ENCODE measurements at places on chromosomes 4 and X. TPM values are rescaled to one million over a fixed set of nuclear protein-coding genes. Genes with fewer than 3 reads are reported as not detected.

- H3K4me1 ChIP-seq: no peaks in the 10 kb centered on the region
- no peaks in the 10 kb centered on the region for H3K27me3 ChIP-seq
- H3K4me3 ChIP-seq: no peak overlapping the region
- H3K27ac ChIP-seq: no peak overlapping the region
- DNase-seq: no peak
- no peaks in the 10 kb centered on the region for H3K36me3 ChIP-seq
Measured at GRCh38 chr4:23938796-23939195, 48.9 kb upstream of the PPARGC1A start.

GRCh38 chrX:7093305-7093704 lies 54.2 kb upstream of the STS start:
- peaks cover 19% of the 10 kb centered on the region for H3K36me3 ChIP-seq
- no peak overlapping the region for H3K4me3 ChIP-seq
- no peak for DNase-seq
- H3K27me3 ChIP-seq: no peaks in the 10 kb centered on the region
- peaks cover 13% of the 10 kb centered on the region for H3K4me1 ChIP-seq

- peaks cover 89% of the 10 kb centered on the region for H3K27me3 ChIP-seq
- peak overlapping the region; percentile 94 for H3K4me3 ChIP-seq
- H3K27ac ChIP-seq: no peak overlapping the region
Measured at GRCh38 chr4:148443512-148444295, 1.5 kb upstream of the NR3C2 start.

FHIP1A gene
- total RNA-seq: not detected

GRCh38 chrX:34918856-34919255 lies 23.7 kb upstream of the FAM47B start:
- H3K4me1 ChIP-seq: no peaks in the 10 kb centered on the region
- H3K36me3 ChIP-seq: no peaks in the 10 kb centered on the region
- no peak overlapping the region for H3K4me3 ChIP-seq
- peak; percentile 2 for DNase-seq
- H3K27me3 ChIP-seq: no peaks in the 10 kb centered on the region

DNA sequence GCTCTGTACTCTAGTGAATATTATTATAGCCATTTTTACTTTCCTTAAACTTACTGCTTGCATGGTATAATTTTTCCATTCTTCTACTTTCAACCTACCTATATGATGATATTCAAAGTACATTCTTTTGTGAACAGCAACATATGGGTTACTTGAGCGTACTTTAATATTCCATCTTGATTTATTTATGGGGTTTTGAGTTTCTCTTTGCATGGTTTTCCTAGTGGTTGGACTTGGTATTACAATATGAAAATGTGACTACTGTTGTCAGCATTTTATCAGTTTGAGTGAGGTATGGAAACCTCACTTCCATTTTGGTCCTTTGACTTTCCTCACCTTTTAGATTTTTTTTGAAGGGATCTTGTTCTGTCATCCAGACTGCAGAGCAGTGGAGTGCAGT lies 35.9 kb downstream of the ADGRG4 start:
- DNase-seq: no peak
- H3K36me3 ChIP-seq: no peaks in the 10 kb centered on the region
- no peak overlapping the region for H3K27ac ChIP-seq
- H3K4me1 ChIP-seq: no peaks in the 10 kb centered on the region
- no peaks in the 10 kb centered on the region for H3K27me3 ChIP-seq
- H3K4me3 ChIP-seq: no peak overlapping the region

IL21 gene
- total RNA-seq: not detected

GRCh38 chr4:23741681-23742191 lies 148.1 kb downstream of the PPARGC1A start:
- no peak for DNase-seq
- H3K4me1 ChIP-seq: no peaks in the 10 kb centered on the region
- H3K27me3 ChIP-seq: no peaks in the 10 kb centered on the region
- H3K4me3 ChIP-seq: no peak overlapping the region
- H3K36me3 ChIP-seq: no peaks in the 10 kb centered on the region

CT45A6 gene
- total RNA-seq: not detected

DNA sequence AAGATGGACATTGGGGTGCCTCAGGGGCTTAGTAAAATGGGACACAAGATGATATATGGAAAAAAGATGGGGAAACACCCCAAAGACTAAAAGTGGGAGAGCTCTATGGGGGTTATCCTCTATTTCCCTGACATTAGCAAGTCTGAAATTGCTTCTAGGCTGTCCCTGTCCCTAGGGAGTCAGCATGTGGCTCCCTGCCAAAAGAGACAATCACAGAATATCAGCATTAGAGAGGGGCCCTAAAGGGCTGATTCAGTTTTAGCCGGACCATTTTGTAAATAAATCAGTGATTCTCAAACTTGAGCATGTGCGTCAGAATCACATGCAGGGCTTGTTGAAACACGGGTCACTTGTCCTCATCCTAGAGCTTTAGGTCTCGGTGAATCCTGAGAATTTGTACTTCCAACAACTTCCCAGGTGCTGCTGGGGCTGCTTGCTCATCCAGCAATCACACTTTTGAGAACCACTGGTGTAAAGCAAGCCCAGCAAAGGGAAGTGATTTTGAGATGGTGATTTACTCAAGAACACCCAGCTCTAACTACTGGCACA lies 165.3 kb upstream of the DGKK start:
- no peak overlapping the region for H3K4me3 ChIP-seq
- no peak for DNase-seq
- H3K27ac ChIP-seq: no peak overlapping the region
- H3K36me3 ChIP-seq: peaks cover 5% of the 10 kb centered on the region
- H3K27me3 ChIP-seq: no peaks in the 10 kb centered on the region

DNA sequence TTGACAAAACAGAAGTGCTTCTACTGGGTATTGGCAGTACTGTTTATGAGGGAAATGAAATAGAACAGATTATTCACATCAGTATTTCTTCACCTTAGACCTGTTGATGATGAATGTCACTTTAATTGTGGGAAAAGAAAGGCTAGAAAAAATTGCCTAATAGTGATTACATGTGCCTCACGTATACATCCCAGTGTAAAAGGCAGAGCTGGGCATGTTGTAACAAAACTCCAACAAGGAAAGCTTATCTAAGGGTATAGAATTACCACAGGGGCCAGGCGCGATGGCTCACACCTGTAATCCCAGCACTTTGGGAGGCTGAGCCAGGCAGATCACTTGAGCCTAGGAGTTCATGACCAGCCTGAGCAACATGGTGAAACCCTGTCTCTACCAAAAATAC lies 4.2 kb downstream of the PGM2 start:
- H3K4me3 ChIP-seq: no peak overlapping the region
- DNase-seq: no peak
- peaks cover 23% of the 10 kb centered on the region for H3K4me1 ChIP-seq
- H3K36me3 ChIP-seq: peaks cover 11% of the 10 kb centered on the region

DNA sequence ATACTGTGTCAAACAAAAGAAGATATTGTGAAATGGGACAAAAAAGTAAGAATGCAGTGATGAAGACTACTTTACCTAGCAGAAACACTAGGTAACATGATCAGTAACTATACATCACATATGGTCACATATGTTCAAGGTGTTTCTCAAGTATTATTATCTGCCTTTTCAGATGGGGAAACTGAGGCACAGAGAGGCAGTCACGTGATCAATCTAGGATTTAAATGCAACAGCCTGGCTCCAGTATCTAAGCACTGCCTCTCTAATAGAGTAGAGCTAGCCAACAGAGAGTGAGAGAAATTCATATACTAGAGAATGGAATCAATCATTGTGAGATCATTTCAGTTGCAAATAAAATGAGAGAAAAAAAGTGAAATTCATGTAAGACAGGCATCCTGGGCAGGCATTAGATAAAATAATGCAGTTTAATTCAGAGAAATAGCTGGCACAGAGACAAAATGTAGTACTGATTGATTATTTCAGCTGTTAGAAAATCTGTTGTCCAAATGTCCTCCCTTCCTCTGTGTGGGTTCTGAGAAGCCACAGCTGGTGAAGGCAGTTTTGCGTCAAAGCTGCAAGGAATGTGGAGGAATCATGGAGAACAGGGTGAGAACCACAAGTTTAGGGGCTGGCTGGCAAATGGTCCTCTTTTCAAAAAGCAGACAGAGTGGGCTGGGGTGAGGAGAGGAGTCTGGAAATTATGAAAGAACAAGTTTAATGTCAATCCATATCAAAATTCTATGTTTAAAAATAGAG lies 26.0 kb downstream of the SMIM43 start:
- H3K4me1 ChIP-seq: no peaks in the 10 kb centered on the region
- H3K4me3 ChIP-seq: no peak overlapping the region
- no peak for DNase-seq
- H3K36me3 ChIP-seq: no peaks in the 10 kb centered on the region

LRCH2 gene
- 16.4 TPM for total RNA-seq

GPR173 gene
- 13.0 TPM for total RNA-seq

DNA sequence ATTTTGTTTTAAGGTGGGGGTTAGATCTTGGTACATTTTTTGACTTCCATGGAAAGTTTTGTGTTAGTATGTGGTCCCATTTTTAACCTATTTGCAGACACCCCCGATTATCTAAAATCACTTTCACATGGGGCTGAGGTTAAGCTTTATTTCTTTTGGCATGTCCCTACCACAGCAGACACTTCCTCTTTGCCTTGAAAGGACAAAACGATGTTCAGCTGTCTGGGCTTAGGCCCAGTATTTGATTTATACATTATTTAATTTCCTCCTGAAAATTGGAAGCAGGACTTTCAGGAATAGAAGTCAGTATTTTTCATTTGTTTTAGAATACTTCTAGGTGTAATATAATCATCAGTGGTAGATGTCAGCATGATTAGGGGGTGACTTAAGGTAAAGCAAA lies 112.4 kb upstream of the SPRY1 start:
- H3K27me3 ChIP-seq: no peaks in the 10 kb centered on the region
- H3K36me3 ChIP-seq: peaks cover 11% of the 10 kb centered on the region
- peaks cover 17% of the 10 kb centered on the region for H3K4me1 ChIP-seq
- H3K4me3 ChIP-seq: no peak overlapping the region

- H3K4me1 ChIP-seq: no peaks in the 10 kb centered on the region
- DNase-seq: no peak
- no peaks in the 10 kb centered on the region for H3K27me3 ChIP-seq
Measured at GRCh38 chr4:167023364-167023925, 210.8 kb downstream of the SPOCK3 start.

DNA sequence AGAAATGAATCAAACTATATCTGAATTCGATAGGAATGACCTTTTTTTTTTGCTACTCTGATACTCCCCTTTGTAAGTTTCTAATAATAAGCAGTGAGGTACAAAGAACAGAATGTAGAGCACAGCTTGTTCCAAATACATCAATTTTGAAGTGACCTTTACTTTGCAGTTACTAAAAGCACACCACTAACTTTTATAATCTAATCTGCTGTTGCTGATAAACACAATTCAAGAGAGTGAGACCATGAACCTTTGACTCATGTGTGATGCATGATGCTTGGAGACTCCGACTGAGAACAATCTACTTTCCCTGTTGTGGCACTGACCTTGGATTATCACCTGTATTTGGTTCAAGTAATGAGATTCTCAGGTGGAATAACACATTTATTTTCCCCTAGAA lies 91.6 kb upstream of the GNPDA2 start:
- H3K4me3 ChIP-seq: no peak overlapping the region
- no peak overlapping the region for H3K27ac ChIP-seq
- H3K27me3 ChIP-seq: peaks cover 2% of the 10 kb centered on the region
- no peaks in the 10 kb centered on the region for H3K36me3 ChIP-seq
- no peaks in the 10 kb centered on the region for H3K4me1 ChIP-seq
- no peak for DNase-seq

GRCh38 chr4:168622600-168622999 lies 125.7 kb downstream of the PALLD start:
- peaks cover 17% of the 10 kb centered on the region for H3K4me1 ChIP-seq
- no peaks in the 10 kb centered on the region for H3K27me3 ChIP-seq
- H3K36me3 ChIP-seq: no peaks in the 10 kb centered on the region
- DNase-seq: no peak
- no peak overlapping the region for H3K4me3 ChIP-seq
- no peak overlapping the region for H3K27ac ChIP-seq

GRCh38 chrX:119095936-119096335 lies 23.1 kb downstream of the CT47C1 start:
- no peak overlapping the region for H3K4me3 ChIP-seq
- H3K36me3 ChIP-seq: no peaks in the 10 kb centered on the region
- no peak overlapping the region for H3K27ac ChIP-seq
- H3K27me3 ChIP-seq: no peaks in the 10 kb centered on the region
- no peaks in the 10 kb centered on the region for H3K4me1 ChIP-seq

DNA sequence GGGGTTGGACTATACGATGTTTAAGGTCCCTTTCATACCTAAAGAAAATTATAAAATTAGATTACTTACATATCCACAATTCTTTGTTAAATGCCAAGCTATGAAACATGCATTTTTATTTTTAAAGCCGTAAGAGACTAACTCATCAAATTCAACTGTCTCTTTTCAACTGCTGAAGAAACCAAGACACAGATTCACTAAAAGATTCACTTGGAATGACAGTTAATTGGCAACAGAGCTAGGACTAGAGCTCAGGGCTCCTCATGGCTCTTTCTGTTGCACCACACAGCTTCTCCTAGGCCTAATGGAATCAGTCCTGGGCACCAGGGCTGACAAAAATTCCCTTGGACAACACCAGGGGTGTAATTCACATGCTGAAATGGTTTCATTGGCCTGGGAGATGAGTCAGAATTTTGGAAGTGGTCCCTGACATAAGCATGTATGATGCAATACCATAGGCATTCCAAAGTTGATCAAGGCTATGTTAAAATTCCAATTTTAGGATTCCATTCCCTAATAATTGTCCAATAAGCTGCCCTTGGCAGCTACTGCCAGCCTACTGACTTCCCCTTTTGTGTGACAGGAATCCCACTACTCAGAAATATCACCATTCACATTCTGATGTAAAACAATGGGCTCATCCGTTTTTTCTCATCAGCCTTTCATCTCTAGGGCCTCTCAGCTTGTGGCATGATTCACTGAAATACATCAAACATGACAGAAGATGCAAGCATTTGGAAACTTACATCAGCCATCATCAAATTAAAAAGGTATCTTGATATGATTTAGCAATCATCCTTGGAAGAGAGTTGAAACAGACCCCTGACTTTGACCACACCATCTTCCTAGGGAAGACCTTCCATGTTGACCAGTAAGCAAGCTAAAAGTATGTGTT lies 54.2 kb downstream of the PLAC1 start:
- H3K27ac ChIP-seq: peak overlapping the region; percentile 97
- H3K27me3 ChIP-seq: no peaks in the 10 kb centered on the region
- peak overlapping the region; percentile 50 for H3K4me3 ChIP-seq
- H3K4me1 ChIP-seq: peaks cover 15% of the 10 kb centered on the region
- DNase-seq: no peak

NALF2 gene
- total RNA-seq: 5.7 TPM

SPATA18 gene
- 3.0 TPM for total RNA-seq

GRCh38 chrX:24648495-24648894 lies 1.3 kb upstream of the PCYT1B start:
- H3K4me3 ChIP-seq: no peak overlapping the region
- H3K36me3 ChIP-seq: peaks cover 2% of the 10 kb centered on the region
- no peak for DNase-seq
- H3K27ac ChIP-seq: no peak overlapping the region
- H3K27me3 ChIP-seq: no peaks in the 10 kb centered on the region
- H3K4me1 ChIP-seq: peaks cover 34% of the 10 kb centered on the region

DNA sequence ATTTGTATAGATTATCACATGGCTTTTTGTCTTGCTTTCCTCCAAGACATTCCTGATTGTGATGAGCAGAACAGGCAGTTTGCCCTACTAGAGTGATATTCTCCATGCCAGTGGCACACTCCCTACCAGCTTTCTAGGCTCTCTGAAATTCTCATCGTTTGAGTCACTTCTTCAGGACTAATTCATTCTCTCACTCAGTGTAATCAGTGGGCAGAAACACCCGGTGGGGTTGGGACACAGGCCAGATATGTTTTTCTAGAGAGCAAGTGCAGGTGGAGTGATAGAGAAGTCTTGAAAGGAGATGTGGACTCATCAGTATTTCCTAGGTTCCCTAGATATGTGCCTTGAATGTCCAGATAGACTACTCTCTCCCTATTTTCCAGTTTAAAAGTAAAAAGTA lies 13.1 kb downstream of the RAB33A start:
- peaks cover 5% of the 10 kb centered on the region for H3K36me3 ChIP-seq
- H3K27me3 ChIP-seq: no peaks in the 10 kb centered on the region
- no peak for DNase-seq
- H3K4me3 ChIP-seq: no peak overlapping the region
